ENCODE measurements at places on chromosomes 16 and 17.

- no peak for DNase-seq
Observed at GRCh38 chr16:30974348-30974747, 10.7 kb upstream of the HSD3B7 start.

DNA sequence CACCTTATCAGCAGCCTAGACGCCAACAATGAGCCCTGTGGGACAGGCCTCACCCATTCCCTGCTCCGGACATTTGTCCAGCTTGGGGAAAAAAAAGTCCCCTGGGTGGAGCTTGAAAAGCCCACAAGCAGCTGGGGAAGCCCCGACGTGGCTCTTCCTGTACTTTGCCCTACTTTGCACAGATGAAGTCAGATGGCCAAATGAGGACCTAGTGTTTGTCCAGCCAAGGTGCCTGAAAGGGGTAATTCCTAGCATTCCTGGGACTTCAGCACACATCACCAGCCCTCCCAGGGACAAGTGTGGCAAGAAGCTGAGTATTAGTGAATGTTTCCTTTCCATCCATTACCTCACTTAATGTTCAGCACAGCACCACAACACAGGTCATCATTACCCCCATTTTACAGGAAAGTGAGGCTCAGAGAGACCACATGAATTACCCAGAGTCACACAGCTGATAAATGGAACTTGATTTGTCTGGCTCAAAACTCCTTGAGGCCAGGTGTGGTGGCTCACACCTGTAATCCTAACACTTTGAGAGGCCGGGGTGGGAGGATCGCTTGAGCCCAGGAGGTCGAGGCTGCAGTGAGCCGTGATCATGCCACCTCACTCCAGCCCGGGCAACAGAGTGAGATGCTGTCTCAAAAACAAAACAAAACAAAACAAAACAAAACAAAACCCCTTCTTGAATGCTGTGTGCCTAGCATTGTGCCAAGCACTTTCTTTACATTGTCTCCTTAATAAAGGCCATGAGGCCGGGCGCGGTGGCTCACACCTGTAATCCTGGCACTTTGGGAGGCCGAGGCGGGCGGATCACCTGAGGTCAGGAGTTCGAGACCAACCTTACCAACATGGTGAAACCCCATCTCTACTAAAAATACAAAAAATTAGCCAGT lies 19.9 kb upstream of the PLLP start:
- DNase-seq, result no peak

DNA sequence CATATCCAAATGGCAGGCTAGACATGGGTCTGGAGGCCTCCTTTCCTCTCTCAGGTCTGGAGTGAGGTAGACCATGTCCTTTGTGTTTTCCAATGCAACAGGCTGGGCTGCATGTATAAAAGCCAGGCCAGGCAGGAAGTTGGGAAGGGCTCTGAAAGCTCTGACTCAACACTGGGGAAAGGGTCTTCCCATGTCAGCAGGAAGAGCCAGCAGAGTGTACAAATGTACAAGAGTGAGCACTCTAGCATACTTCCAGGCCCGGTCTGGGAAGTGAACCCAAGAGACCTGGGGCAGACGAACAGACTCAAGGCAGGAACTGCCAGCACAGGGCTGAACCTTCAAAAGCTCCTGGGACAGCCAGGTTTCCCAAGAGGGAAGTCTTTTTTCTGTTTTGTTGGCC lies 7.0 kb downstream of the ATPAF2 start:
- no peak for DNase-seq

DNA sequence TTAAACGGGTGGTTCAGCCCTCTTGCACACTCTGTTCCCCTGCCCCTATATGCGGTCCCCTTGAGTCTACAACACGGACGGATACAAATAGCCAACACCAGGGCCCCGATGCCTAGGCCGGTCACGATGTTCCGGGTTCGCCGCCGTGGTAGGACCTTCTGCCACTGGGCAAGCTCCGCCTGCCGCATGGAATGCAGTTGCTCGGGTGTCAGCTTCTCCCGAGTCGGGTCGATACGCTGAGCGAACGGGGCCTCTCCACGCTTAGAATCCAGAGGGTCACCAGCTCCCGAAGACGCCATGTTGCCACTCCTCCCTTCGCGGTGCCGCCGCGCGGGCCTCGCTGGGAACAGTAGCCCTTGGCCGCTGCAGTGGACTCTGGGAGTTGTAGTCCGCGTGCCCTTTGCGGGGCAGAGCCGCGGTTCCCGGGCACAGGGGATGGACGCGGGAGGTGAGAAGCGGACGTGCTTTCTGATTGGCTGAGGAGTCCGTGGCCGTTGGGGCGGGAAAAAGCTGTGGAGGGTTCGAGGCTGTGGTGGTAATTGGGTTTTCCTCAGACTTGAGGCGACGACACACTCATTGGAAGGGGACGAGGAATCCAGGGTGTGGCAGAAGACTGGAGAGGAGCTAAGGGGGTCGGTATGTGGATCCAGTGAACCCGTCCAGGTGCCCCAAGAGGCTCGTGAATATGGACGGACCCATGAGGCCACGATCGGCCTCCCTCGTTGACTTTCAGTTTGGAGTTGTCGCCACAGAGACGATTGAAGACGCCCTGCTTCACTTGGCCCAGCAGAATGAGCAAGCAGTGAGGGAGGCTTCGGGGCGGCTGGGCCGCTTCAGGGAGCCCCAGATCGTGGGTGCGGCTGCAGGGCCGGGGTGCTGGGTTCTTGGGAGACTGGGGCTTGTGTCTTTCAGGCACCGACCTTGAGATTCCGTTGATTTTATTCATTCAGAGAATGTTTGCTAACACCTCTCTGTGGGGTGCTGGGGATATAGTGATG lies at the start of the genes CNTD1 and COA3:
Gene CNTD1, plus strand, starts transcription at position 479 of the 998 bp plus-strand sequence. Its CDS starts 207 bp downstream, at position 686.
Gene COA3, minus strand, starts transcription at position 322 of the 998 bp plus-strand sequence. Its CDS starts 23 bp downstream, at position 299.
- peak; percentile 90 for DNase-seq

DNA sequence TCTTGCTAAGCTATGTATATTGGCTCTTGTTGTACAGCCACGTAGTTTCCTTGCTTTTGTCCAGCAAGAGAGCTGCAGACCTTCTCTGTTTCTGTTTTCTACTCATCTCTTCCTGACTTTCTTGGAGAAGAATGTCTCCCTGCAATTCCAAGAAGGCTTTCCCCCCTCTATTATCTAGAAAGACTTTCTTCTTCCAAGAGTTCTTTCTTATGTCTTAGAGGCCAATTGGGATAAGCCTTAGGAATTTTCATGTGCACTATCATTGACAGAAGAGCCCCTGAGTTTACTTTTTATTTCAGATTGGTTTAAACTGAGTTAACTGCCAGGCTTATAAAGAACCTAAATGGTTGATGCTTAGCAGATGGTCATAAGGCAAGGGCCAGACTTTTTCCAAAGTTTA lies 9.0 kb downstream of the CAPNS2 start:
- DNase-seq, result no peak

GRCh38 chr17:50830352-50830751 lies 5.0 kb upstream of the WFIKKN2 start:
- no peak for DNase-seq

- DNase-seq, result no peak
Observed at GRCh38 chr17:1565877-1566276, 3.3 kb upstream of the PITPNA start.

DNA sequence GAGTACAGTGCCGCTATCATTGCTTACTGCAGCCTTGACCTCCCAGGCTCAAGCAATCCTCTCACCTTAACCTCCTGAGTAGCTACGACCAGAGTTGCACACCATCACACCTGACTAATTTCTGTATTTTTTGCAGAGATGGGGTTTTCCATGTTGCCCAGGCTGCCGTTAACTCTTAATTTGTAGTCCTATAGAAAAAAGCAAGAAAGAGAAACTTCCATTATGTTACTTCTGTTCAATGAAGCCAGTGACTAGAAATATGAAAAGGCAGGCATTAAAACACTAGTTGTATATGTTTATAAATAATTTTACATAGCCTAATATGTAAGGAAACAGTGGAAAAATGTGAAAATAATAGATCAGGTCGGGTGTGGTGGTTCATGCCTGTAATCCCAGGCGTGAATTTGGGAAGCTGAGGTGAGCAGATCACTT lies 9.7 kb downstream of the RAD51C start:
- peak; percentile 61 for DNase-seq

DNA sequence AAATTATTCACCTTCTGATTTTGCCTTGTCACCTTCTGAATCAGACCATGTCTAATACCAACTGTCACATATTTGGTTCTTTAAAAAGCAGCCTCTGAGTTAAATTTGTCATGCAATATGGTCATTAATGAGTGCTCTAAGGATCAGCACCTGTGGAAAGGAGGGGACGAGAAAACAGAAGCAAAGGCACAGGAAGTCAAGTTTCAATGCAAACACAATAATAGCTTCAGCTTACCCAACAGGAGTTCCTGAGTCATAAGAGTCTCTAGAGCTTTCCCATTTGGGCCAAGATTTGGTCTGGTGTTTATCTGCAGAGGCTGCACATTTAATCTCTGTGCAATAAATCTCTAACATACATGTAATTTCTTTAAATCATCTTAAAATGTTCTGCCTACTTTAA lies 889.8 kb downstream of the CDH8 start:
- DNase-seq, result no peak
